Stimulated activated CD8-positive, alpha-beta memory T cell treated with anti-CD3 and anti-CD28 coated beads, Interleukin-15, amount 100 ng/mL, for 48 hours (primary cell): ENCODE measurements at places on chromosomes 4 and X.

- no peak for DNase-seq
Observed at GRCh38 chr4:46370531-46370930, 19.4 kb downstream of the GABRA2 start.

GRCh38 chrX:103520386-103520785, 1.1 kb upstream of the RAB40A start:
- no peak for DNase-seq

DNA sequence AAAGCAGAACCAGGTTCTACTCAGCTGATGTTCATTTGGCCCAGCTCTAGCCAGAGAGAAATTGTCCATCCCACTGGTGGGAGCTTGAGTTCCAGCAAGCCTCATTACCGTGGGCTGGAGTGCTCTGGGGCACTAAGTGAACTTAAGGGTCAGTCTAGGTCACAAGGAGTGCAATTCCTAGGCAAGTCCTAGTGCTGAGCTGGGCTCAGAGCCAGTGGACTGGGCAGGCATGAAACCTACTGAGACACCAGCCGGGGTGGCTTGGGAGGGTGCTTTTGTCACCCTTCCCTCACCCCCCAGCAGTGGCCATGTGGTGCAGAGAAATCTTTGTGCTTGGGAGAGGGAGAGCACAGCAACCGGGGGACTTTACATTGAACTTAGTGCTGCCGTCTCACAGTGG, 39.4 kb downstream of the GSX2 start:
- no peak for DNase-seq

DNA sequence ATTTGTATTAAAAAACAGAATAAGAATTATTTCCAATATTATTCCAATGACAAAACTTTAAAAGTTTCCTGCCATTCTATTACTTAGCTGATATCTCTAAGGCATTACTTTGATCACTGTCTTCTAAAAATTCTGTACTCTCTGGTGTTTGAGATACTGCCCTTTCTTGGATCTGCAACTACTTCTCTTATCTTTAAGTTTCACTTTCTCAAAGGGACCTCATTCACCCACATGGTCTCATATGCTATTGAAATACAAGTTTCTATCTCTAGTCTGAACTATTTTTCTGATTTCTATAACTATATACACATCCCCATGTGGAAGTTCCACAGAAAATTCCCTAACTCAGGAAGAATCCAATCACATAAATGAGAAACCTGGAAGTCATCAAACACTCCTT, 22.2 kb downstream of the TMPRSS11E start:
- DNase-seq: no peak

GRCh38 chrX:129876771-129877305, 29.1 kb upstream of the UTP14A start:
- no peak for DNase-seq

DNA sequence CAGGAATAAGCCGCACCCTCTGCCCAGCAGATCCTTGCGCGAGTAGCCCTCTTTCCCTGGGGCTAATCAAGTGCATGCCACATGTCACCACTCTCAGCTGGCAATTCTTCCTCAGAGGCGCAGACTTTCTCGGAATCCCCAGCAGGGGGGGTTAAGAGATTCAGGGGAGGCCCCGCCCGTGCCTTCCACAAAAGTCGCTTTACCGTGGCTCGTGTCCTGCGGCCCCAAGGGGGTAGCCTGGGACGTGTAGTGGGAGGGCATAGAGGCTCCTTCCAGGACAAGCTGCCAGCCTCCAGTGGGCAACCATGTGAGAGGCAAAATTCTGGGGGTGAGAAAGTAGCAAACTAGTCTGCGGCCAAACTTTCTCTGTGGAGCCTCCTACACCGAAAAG, 652 bp downstream of the SRPX start:
- DNase-seq: peak; percentile 2
